ENCODE measurements at places on chromosomes 3 and 15.

GRCh38 chr3:12553921-12554391 lies 2.9 kb upstream of the MKRN2 start:
- DNase-seq = no peak

- no peak for DNase-seq
Observed at GRCh38 chr3:189748046-189748445, 116.9 kb downstream of the TP63 start.

- no peak for DNase-seq
Observed at GRCh38 chr3:62246094-62246493, 127.3 kb downstream of the FEZF2 start.

GRCh38 chr3:8095724-8096123 lies 405.9 kb upstream of the LMCD1 start:
- no peak for DNase-seq

- no peak for DNase-seq
Observed at GRCh38 chr3:55963601-55964000, 476.5 kb upstream of the WNT5A start.

DNA sequence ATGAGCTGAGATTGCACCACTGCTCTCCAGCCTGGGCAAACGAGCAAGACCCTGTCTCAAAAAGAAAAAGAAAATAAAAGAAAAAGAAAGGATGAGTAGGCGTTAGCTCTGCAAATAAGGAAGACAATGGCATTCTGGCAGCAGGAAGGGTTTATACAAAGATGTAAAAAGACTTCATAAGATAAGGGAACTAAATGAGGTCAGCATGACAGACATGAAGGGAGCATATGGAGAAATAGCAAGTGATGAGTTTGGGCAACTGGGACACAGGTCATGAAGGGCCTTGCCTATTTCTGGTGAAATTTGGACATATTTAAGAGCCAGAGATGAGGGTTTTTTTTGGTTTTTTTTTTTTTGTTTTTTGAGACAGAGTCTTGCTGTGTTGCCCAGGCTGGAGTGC lies 24.5 kb downstream of the TMEM266 start:
- no peak for DNase-seq

- no peak for DNase-seq
Observed at GRCh38 chr3:195236076-195236798, 34.7 kb downstream of the XXYLT1 start.

DNA sequence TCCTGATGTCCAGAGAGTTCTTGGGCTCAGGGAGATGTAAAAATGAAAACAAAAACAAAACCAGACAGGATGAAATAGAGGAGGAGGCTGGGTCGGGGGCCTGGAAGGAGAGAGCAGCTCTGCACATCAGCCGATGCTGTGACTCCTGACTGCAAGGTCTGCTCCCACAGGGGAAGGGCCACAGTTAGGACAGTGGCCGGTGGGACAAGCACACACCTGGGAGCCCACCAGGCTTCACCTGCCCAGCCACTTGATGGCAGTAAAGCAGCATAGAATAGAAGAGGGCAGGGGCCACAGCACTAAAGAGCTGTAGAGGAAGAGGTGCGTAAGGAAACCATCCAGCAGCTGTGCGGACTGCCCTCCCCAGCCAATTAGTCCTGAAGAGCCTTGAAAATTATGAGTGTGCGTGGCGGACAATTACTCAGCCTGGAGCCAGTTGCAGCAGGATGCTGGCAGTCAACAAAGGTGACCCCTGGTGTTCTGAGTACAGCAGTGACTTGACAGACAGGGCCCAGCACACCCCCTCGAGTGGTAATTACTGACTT lies 29.8 kb downstream of the ALS2CL start:
- no peak for DNase-seq

GRCh38 chr3:37532168-37532567 lies 329.5 kb upstream of the CTDSPL start:
- no peak for DNase-seq

- DNase-seq = no peak
Observed at GRCh38 chr3:167198949-167199600, 181.0 kb downstream of the ZBBX start.

- peak; percentile 79 for DNase-seq
Observed at GRCh38 chr3:25648107-25648535, 16.6 kb downstream of the TOP2B start.

- DNase-seq = no peak
Observed at GRCh38 chr15:66025972-66026371, 156.7 kb downstream of the RAB11A start.

- DNase-seq = no peak
Observed at GRCh38 chr15:45448066-45448915, 69.9 kb upstream of the GATM start.

- DNase-seq = peak; percentile 16
Observed at GRCh38 chr3:150925751-150926201, 20.5 kb upstream of the MINDY4B start.

- no peak for DNase-seq
Observed at GRCh38 chr3:127209155-127209839, 16.4 kb downstream of the PRR23E start.

DNA sequence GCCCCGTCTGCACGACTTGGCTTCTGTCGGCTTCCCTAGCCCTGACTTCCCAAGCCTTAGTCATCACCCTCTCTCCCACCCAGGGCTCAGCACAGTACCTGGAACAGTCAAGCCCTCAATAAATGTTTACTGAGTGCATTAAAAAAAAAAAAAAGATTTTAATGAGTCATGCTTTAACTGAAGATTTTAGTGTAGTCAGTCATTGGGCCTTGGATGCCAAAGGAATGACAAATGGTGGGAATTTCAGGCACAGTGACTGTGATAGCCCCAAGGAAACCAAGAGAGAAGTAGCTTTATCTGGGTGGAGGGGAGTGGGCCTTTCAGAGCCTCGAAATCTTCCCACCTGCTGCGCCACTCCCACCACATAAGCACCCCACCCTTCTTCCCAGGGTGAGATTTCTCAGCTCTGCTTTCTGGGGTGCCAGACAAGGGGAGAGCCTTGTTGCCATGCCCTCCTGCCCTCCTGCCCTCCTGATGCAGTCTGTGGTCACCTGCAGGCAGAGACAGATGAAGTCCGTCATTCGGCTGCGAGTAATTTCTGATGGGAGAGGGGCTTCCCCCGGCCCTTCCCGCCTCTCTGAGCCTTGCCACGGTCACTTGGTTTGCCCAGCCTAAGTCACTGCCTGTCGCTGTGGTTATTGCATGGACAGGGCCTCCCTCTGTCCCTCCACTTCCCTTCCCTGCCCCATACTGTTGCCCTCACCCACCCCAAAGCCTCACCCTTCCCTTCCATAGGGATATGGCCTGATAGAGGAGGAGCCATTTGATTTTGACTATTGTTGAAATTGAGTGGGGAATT lies 41.8 kb downstream of the SMAD3 start:
- DNase-seq = no peak
